Left renal pelvis (tissue), 4 donors: ENCODE measurements at places on chromosomes 3 and 15. TPM values are rescaled to one million over a fixed set of nuclear protein-coding genes. Genes with fewer than 3 reads are reported as not detected.

AGTR1 gene
- 20.1 TPM for polyA plus RNA-seq

SERINC4 gene
- not detected for polyA plus RNA-seq

FYTTD1 gene
- polyA plus RNA-seq, result 112 TPM

TERC gene
- polyA plus RNA-seq, result not detected

FETUB gene
- polyA plus RNA-seq, result 0.14 TPM

TIPIN gene
- polyA plus RNA-seq, result 19.5 TPM

GRM7 gene
- polyA plus RNA-seq, result 2.2 TPM

CASR gene
- polyA plus RNA-seq, result 0.48 TPM

PIK3CB gene
- 33.3 TPM for polyA plus RNA-seq

DNA sequence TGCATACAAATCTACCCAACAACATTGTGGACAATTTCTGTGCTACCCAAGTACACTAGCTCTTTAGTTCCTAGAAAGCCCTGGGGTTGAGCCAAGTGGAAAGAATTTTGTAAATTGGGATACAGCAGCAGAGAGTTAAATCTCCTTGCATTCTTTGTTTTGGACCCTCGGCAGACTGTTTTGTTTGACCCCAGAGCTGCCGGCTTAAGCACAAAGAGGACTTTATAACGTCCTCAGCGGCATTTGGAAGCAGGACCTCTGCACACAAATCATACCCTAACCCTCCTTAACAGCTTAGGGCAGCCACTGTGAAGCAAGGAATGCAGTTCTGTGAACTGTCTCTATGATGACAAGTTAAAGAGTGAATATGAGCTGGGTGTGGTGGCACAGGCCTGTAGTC lies 415.3 kb downstream of the CNTN4 start:
- DNase-seq, result no peak

- DNase-seq, result peak; percentile 77
Observed at GRCh38 chr3:11582191-11582968, 61.3 kb downstream of the VGLL4 start.

DNA sequence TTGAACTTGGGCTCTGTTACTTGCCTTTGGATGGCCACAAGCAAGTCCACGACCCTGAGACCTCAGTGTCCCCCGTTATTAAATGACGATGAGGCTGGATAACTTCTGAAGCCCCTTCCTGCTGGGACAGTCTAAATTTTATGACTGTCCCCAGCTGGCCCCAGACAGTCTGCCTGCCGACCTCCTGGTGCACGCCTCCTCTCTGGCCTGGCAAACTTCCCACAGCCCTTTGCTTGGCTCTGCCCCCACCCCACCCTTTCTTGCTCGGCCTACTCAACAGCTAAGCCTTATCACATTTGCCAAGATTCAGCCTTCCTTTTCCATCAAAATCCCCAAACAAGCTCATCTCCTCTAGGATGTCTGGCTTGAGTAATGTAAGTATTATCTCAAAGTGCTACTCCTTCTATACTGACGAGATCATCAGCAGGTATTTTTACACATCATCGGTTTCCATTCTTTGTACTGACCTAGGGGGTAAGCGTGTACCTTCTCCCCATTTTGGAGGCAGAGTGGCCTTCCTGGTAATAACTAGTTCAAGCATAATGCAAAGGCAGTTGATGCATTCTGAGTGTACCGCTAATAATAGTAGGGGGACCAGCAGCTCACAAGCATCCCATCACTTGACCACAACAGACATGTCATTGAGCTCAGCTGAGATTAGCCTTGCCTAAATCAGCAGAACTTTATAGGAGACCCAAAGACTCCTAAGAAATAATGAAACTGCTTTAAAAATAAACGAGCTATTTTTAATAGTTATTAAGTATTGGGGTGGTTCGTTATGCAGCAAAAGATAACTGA lies 120.8 kb upstream of the HACD2 start:
- no peak for DNase-seq

DNA sequence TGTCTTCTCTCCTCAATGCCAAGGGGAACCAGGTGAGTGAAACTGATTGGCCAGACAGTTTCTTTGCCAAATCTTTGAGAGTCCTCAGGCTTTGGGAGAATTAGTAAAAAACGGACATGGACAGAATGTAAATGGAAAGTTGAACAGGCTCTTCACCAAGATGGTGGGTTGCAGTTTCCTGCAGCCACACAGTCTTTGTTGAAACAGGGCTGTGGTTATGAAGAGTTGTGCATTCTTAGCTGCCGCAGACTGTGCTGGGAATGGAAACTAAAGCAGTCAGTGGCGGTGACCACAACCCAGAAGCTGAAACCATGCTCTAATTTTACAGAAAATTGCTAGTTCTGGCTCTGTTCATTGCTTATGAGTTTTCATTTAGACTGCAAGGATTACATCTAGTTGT lies 42.1 kb upstream of the TASOR start:
- DNase-seq, result no peak

DNA sequence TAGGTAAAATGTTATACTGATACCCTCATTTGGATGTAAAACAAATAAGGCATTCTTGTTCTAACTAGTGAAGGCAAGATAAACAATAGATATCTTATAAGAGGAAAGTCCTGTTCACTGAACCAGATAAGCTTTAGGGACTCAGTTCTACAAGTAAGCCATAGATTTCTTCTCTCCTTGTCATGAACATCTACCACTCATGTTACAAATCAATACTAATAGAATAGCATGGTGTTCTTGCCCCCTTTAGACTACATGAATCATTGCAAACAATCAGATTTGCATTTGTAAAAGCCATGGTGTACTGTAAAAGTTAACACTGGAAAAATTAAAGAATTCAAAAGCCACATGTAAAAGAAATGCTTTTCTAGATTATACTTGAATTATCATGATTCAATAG lies 500.1 kb downstream of the NLGN1 start:
- no peak for DNase-seq

GRCh38 chr3:24191801-24192403 lies 246.8 kb downstream of the NR1D2 start:
- DNase-seq, result no peak

GRCh38 chr15:72845981-72846383 lies 62.4 kb upstream of the ADPGK start:
- DNase-seq, result no peak

DNA sequence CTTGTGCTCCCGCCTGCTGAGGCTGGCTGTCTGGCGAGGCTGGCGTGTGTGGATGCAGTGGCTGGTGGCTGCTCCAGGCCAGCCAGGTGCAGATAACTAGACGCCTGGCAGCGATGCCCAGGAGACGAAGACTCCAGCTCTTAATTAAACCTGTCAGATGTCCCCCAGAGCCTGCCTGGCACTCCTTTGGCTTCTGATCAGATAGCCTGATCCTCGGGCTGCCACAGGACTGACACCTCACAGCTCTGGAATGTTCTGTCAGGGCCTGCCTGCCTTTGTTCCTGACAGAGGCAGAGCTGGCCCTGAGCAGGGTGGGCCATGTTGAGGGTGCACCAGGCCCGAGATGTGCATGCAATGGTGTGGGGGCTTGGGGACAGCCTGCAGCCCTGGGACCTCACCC lies 36.5 kb downstream of the PLXNA1 start:
- no peak for DNase-seq

DNA sequence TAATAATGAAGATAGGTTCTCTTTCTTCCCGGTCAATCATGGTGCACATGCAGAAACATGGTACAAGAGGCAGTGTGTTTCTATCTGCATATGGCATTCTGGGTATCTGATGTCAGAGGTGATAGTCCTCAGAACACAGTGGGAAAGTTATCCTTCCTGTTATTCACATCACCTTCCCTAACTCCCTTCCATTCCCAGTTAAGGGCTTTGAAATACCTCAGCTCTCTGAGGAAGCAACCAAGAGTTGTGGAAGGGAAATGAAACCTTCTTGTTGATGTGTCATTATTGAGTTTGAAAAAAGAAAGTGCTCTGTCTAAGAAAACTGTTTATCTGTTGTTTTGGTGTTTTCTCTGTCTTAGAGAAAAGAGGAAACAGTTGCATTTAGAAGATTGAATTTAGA lies 21.9 kb upstream of the P2RY13 start:
- no peak for DNase-seq
